ENCODE measurements at places on chromosomes 5 and 9. TPM values are rescaled to one million over a fixed set of nuclear protein-coding genes. Genes with fewer than 3 reads are reported as not detected.

DNA sequence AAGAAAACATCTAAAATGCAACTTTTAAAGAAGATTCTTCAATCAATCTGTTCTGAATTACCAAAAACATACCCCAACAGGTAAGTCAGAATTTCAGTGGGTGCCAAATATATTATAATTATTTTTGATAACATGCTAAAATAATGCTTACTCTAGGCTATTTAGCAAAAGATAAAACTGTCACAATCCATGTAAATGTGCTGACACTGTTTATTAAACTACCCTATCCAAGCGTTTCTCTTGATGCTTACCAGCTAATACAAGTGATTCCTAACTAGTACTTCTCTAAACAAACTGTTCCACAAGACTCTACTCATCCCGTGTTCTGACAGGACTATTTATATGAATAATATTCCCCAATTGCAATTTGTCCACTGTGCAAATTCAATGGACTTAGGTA lies 236.7 kb downstream of the BNC2 start:
- DNase-seq = no peak

GRCh38 chr5:160926428-160926827 lies 74.4 kb upstream of the ATP10B start:
- peak; percentile 87 for DNase-seq

- DNase-seq = no peak
Measured at GRCh38 chr9:103709366-103709765, 384.7 kb upstream of the SMC2 start.

GRCh38 chr9:99472240-99472915 lies 250.3 kb downstream of the SEC61B start:
- DNase-seq = no peak

DNA sequence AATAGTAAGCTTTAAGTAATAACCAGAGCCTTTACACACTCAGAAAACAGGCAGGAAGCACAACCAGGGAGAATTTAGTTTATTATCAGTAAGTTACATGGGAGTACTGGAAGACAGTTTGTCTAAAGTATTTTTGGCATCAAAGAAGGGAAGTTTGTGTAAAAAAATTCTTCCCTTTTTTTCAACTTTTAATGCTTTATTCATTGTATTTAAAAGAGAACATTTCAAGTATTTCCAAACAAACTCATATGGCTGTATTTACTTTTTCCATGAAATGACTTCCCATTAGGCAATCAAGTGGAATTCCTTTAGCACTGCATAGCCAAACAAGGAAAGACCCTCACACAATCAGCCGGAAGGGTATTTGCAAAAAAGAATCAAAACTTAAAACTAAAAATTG lies 26.7 kb downstream of the RNF145 start:
- DNase-seq = peak; percentile 62

DNA sequence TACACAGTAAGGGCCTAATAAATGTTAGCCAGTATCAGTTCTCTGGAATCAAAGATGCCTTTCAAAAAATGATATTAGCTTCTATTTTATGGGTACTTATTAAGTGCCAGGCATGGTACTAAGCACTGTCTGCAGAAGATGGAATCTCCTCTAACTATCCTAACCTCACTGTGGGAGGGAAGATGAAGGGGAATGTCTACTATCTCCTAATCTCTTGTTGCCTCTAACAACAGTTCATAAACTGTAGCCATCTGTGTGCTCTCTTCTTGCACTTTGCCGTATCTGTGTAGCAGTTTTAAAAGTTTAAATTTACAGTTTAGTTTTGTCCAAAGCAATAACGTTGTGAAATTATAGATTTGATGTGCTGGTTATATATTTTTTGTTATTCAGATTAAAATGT lies 99.6 kb upstream of the CCDC112 start:
- no peak for DNase-seq

- DNase-seq = no peak
Measured at GRCh38 chr5:112434641-112435040, 15.6 kb upstream of the EPB41L4A start.

GRCh38 chr9:126684965-126685465 lies 71.3 kb downstream of the LMX1B start:
- DNase-seq = no peak

DNA sequence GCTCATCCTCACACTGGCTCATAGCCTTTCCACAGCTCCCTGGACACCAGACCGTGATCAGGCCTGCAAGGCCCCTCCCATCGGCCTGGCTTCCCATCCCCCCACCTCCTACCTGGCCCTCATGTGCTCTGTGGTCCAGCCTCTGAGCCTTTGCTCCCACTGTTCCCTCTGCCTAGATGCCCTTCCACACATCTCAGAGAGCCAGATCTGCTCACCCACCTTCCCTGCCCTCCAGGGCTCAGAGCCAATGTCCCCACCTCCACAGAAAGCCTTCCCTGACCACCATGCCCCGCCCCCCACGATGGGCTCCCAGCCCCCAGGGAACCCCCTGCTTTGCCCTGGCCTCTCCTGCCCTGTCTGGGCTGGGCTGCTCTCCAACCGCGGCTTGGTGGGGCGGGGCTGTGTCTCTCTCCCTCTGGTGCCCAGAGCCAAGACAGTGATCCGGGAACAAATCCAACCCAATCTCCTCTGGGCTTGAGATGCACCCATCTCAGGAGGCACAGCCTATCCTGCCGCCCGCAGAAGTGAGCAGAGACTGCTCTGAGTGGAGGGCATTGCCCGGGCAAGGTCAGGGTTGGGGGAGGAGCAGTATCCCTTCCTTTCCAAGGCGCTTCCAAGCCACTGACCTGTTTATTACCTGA lies 1.6 kb downstream of the NINJ1 start:
- DNase-seq = no peak

DNA sequence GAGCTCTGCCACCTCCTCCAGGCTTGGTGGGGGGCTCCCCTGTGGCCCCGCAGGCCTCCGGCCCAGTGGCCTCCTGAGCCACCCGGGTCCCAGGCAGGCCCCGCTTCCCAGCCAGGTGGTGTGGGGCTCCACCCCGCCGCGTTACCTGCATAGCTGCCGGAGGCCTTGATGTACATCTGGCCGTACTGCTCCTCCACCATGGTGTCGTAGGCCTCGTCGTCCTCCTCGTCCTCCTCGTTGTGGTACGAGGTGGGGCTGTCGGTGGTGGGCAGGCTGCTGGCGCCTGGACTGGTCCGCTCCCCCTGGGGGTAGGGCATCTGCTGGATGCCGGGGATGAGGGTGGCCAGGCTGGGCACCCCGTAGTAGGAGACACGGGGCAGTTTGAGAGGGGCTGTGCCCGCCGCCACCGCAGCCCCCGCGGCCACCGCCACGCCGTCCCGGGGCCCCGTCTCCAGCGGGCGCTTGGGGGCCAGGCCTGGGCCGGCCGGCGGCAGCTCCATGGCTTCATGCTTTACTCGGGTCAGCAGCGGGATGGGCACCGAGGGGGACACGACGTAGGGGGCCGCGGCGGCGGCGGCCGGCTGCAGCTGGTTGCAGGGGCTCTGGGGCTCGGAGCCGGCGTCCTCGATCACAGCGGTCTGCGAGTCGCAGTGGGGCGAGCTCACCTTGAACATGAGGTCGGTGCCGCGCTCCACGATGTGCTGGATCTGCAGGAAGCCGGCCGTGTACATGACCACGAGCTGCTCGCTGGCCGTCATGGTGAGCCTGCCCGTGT lies 45.4 kb downstream of the NACC2 start:
- DNase-seq = no peak

DNA sequence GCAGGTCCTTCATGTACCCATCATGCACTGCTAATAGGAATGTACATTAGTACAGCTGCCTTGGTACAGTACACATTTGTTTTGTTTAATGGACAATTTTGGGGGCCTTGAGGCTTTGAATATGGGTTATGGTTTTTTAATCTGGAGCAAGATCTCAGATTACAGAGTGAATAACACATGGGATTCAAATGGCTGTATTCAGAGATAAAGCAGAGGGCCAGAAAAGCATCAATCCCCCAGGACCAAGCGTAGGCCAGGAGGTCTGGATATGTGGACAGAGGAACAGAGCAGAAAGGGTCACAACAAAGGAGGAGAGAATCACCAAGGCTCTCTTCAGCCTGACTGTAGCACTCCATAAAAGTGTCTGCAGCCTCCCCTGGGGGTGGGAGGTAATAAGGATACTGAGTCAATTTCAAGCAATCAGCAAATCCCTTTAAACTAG lies 47.7 kb upstream of the STK32A start:
- DNase-seq = no peak

DNA sequence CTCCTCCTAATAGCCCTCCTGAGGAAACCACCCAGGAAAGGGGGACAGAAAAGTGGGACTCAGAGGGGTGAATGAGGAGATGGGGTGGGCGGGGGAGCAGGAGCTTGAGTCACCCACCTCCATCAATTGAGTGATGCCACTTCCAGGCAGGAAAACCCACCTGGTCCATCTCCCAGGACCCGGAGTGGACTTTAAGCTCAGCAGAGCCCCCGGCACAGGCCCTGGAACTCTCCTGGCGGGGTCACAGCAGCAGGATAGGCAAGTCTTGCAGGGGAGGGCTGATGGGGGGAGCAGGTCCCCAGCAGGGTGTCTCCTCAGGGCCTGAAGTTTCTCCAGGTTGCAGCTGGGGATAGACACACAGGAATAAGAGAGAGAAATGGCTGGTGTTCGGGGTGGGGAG lies 40.8 kb downstream of the LHX2 start:
- no peak for DNase-seq

DNA sequence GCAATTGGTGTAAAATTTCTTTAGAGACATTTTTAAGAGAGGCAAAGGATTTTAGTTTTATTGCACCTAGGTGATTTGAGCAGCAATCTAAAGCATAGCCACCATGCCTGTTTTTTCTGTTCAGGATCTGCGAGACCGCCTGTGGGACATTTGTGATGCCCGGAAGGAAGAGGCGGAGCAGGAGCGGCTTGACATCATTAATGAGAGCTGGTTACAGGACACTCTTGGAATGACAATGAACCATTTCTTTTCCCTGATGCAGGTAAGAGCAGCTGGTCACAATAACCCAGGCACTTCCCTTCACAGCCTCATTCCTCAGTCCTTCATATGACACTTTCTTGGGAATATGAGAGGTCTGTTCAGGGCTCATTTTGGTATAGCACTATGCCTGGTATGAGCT lies 103.2 kb upstream of the IL7R start:
- DNase-seq = no peak

PCDHGA3 gene
- total RNA-seq = 1.6 TPM

C5orf58 gene
- total RNA-seq = not detected

NOP16 gene
- 11.6 TPM for total RNA-seq

PCDHB15 gene
- 3.6 TPM for total RNA-seq

UIMC1 gene
- total RNA-seq = 36.5 TPM

BRD3 gene
- total RNA-seq = 16.7 TPM

BHMT gene
- total RNA-seq = 0.39 TPM

GABRP gene
- 31.4 TPM for total RNA-seq

TTLL11 gene
- total RNA-seq = 6.7 TPM

TRAF1 gene
- total RNA-seq = 4.1 TPM

ACSL6 gene
- 3.7 TPM for total RNA-seq

SPOCK1 gene
- total RNA-seq = 7.0 TPM

PCDHB6 gene
- 0.39 TPM for total RNA-seq
